AG04450 (cell line): ENCODE measurements at places on chromosomes 7 and 10. TPM values are rescaled to one million over a fixed set of nuclear protein-coding genes. Genes with fewer than 3 reads are reported as not detected.

ENO4 gene
- 0.11 and 0.12 TPM in 2 replicates for polyA plus RNA-seq

PUS7 gene
- polyA plus RNA-seq, result 9.0 and 13.8 TPM in 2 replicates

CRHR2 gene
- not detected in 2 replicates for polyA plus RNA-seq

CHN2 gene
- not detected in 2 replicates for polyA plus RNA-seq

PCDH15 gene
- polyA plus RNA-seq, result not detected in 2 replicates

OR2A42 gene
- polyA plus RNA-seq, result not detected in 2 replicates

SLC26A4 gene
- 0.11 and 0.12 TPM in 2 replicates for polyA plus RNA-seq

DNA sequence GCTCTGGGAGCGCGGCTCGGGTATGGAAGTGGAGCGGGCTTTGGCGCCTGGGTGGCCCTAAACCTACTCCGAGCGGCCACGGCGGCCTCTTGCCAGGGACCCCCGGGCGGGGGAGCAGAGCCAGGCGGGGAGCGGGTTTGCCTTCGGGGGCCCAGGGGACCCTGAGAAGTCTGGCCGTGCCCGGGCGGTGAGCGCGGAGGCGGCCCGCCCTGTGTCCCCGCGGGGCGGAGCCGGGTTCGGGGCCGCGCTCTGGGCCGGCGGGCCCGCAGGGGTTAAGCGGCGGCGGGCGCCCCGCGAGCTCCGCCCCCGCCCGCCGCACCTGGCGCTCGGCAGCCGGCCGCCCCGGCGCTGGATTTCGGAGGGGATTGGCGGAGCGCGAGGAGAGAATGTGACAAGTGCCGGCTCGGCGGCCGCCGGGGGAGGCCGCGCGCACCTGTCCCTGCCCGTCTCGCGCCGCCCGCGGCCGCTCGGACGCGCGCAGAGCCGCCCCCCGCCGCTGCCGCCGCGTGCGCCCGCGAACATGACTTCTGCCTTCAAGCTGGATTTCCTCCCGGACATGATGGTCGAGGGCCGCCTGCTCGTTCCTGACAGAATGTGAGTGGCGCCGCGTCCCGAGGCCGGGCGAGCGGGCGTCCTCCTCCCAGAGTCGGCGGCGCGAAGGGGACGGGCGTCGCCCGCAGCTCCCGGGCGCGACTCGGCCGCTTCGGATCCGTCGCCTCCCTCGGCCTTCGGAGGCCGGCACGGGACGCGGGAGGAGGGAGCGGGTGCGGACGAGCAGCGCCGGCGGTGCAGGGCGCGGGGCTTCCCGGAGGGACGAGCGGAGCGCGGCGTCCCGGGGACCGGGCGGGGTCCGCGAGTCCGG lies at the start of gene CELF2:
CELF2 (plus strand) TSS at position 303 of the 862 bp plus-strand sequence; CDS start at position 521, 218 bp downstream.
- no peak for DNase-seq

DNA sequence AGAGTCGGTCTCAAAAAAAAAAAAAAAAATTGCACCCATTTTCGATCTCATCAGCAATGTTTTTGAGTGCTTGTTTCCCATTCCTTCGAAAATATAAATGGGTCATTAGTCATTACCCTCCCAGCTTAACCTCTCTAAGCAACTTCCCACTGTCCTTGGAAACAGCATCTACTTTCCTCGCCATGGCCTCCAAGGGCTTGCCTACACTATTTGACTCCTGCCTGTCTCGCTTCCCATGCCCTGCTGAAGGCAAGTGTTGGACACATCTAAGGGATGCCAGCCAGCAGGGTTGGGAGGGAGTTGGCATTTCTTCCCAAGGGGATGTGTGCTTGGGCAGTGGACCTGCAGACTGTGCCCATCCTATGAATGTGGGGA lies 12.7 kb upstream of the RHBDD2 start:
- no peak for DNase-seq

- DNase-seq, result no peak
These were observed 1.5 kb downstream of the CYP3A7 start for GRCh38 chr7:99733448-99733847.

DNA sequence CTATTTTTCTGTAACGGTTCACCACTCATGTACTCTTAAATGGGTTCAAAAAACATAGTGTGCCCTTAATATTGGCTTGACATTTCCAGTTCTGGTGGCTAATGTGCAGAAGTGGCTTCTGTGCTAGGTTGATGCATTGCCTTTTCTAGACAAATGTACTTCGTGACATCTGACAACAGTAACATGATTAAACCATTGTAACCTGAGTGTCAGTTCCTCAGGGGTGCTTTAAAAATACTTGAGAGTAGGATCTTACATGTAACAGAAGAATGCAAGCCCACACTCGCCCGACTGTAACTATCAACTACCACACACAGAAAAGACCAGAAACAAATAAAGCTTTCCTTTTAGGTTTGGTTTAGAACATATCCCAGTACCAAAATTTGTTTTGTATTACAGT lies 393.4 kb upstream of the NFE2L3 start:
- DNase-seq, result no peak

- DNase-seq, result no peak
These were observed 1454.1 kb downstream of the GATA3 start for GRCh38 chr10:9508606-9509005.

GRCh38 chr10:24262929-24263590 lies 54.1 kb downstream of the KIAA1217 start:
- DNase-seq, result no peak

- DNase-seq, result no peak
These were observed 182.7 kb upstream of the PLXNA4 start for GRCh38 chr7:132758986-132759385.

DNA sequence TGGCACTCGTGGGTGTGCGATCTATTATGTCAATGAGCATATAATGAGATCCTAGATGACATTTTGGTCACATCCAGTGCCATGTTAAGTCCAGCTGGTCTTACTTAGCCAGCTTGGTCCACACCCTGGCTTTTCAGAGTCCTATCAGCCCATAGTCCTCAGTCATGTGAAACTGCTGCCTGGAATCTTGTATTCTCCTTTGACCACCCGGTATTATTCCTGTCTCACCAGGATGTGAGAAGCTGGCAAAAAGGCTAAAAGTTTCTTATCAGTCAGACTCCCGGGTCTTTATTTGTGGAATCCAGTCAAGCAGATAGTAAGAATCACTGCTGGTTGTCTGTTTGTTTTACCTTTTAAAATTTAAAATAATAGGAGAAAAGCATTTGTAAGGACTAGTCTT lies 705.6 kb upstream of the GHITM start:
- DNase-seq, result no peak
